ENCODE measurements at places on chromosomes 13 and 19.

GRCh38 chr13:82938644-82939043 is 943.6 kb downstream of the SLITRK1 start:
- DNase-seq, result no peak

DNA sequence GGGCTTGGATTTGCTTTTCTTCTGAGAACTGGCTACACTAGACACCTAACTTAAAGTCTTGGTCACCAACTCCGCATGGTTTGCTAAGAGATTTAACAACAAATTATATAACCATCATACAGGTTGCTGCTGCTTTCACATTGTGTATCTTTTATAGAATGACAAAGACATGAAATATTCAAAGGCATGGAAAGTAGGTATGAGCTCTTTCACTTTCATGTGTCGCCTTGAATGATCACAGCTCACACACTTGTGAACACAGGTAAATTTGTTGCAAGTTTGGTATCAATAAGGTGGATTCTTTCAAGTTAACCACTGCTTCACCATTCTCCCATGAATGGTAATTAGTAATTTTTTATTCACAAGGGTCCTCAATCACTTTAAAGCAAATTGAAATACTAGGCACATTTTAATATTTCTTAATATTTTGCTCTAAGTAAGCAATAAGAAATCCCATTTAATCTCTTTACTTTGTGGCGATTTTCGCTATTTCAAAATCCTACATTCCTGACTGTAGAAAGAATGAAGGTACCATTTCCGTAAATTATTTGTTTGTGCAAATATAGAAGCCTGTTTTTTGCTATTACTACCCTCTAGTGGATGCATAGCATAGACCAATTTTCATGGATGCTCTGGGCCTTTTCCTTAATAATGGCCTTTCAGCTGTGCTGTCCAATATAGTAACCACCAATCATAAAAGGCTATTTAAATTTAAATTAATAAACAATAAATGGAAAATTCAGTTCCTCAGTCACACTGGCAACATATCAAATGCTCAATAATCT is 45.5 kb upstream of the FREM2 start:
- no peak for DNase-seq

DNA sequence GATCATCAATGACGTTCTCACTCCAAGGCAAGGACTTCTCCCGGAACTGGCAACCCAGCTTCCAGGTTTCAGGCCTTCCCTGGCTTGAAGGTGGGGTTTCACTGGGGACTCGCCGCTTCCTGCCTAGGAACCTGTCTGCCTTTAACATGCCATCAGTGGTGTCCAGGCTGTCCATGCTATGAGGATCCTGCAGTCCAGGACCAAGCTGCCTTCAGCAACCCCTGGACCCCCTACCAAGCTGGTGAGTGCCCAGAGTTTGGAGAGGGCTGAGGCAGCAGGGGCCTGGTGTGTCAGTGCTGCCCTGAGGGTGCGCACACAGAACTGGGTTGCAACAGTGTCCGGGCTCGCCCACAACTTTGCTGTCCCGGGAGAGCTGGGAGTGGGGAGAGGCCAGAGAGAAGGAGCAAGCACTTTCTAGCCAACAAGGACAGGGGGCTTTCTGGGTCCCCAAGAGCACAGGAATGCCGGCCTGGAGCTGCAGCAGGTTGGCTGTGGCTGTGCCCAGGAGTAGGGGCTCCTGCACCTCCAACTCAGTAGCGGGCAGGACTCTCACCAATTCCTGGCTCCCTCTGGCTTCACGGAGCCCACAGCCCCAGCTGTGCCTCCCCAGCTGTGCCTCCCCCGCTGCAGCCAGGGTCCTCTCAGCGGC is 1563.2 kb upstream of the MIR17HG start:
- no peak for DNase-seq

DNA sequence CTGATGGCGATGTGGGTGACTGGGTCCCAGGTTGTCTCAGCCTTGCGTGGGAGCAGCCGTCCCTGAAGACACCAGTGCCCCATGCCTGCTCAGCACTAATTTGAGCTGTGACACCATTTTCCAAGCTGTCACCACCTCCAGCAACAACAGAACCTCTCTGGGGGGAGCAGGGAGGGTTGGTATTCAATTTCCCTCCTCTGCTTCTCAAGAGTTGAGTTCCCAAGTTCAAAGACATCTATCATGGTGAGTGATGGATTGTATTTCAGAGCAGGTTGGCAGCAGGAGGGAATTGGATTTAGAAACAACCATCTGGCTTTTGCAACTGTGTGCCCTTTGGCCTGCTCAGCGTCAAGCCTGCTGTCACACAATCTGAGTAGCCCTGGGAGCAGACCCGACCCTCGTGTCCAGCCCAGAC is 46.9 kb upstream of the UQCRFS1 start:
- DNase-seq, result no peak

GRCh38 chr19:3137119-3137518 is 1.3 kb downstream of the GNA15 start:
- no peak for DNase-seq

DNA sequence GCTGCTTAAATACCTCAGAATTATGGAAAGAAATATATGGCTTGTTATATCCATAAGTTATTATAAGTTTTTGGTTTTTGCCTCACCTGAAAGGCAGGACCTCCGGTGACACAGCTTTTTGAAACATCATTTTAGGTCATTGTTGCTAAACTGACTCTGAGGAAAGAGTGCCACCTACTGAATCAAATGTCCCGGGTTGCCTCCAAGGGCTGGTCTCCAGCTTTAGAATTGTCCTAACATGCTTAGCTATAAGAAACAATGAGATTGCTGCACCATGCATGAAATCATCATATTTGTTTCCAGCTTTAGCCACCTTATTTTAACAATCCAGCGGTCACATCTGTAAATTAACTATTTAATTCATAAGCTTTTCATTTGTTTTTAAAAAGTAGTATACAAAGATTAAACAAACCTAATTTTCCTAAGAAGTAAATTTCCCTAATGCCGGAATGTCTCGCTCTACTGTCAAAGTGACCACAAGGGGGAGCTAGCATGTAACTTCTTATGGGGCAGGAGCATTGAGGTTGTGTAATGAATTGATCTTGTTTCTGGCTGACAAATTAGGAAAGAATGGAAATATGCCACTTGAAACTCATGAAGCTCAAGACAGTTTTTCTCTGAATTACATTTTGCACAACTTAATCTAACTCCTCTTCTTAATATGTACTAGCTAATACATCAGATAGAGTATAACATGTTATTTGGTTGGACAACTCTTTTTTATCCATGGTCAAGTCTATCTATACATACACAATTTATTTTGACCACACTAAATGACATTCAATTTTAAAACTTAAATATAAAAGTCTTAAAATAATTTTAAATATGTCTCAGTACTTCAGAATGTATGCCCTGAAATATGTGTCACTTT is 6.7 kb upstream of the PCDH17 start:
- DNase-seq, result peak; percentile 46

- no peak for DNase-seq
Observed at GRCh38 chr19:19459707-19460251, 54.3 kb downstream of the GATAD2A start.

DNA sequence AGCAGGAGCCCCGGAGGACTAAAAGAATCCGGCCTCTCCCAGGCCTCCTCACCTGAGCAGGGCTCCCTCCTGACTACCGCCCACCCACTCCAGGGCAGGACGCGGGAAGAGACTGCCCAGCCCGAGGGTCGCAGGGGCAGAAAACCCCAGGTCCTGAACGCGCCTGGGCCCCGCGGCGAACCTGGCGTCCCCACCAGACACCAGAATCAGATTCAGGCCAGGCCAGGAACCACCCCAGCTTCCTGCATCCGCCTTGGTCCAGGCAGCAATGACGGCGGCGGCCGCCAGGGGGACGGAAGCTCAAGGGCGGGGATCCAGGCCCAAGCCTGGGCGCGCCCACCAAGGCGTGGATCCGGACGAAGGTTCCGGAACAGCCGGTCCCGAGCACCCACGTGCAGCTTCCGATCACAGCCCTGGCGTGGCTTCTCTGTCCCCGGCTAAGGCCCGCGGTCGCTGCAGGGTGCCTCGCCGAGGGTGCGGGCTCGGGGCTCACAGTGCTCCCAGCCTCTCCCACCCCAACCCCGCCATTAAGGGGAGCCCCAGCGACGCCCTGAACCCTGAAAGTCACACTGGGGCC is 3.6 kb downstream of the LGALS7 start:
- DNase-seq, result no peak

- DNase-seq, result no peak
Observed at GRCh38 chr13:47846886-47847285, 154.2 kb downstream of the SUCLA2 start.

GRCh38 chr19:23983406-23983805 is 68.7 kb downstream of the ZNF726 start:
- no peak for DNase-seq

DNA sequence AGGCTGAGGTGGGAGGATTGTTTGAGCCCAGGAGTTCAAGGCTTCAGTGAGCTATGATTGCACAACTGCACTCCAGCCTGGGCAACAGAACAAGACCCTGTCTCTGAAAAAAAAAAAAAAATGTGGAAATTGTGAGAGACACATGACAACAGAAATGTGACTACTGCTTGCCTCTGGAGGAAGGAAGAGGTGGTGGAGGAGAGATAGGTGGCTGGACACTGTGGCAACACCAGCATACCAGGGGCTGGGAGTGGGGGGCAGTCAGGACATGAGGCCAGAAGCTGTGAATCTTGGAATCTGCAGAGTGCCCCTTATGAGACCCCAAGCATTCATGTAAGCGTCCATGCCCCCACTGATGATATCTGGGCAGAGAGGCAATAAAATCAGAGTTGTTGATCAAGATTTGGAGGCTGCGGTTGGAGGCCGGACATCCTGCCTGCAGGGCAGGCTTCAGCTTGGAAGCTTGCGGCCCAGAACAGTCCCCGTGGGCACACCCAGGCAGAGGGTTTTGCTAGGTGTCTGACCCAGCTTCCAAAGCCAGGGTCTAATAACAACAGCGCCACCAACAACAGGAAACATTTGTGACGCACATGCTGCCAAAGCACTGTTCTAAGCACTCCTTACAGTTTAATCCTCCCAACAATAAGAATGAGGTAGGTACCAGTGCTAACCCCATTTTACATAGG is 16.9 kb downstream of the FAM187B start:
- DNase-seq, result no peak

DNA sequence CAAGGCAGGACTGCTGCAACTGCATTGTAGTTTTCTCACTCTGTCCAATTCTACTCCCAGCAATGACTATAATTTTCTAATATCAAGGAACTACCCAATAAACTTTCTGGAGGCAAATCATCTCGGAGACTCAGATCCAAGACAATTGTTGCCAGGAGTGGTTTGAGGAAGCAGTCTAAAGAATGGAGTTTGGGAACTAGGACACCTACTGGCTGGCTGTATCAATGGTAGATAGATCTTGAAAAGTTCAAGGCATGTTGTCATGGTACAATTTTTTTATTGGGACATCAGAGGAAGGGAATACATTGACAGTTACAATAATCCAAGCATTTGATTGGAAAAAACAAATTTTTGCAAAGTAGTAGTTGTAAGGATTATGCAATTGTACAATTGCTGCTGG is 648.3 kb upstream of the SLITRK6 start:
- DNase-seq, result no peak

DNA sequence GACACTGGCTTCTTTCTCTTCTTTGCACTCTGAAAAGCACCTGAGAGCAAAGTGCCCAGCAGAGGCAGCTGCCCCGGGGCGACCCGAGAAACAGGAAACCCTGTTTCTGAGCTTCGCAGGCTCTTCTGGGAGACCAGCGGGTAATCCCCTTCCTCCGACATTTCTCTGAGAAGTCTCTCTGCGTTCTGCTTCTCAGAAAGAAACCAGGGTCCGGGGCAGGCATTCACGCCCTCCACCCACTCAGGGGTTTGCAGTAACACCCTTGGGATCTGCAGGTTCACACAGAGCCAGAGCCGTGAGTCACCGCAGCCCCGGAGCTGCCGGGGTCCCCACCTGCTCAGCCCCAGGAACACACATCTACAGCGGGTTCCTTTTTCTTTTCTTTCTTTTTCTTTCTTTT is 86.0 kb downstream of the GADD45B start:
- no peak for DNase-seq
